SJSA1 (cell line): ENCODE measurements at places on chromosomes 12 and 14.

- no peak for DNase-seq
- H3K4me3 ChIP-seq = no peak overlapping the region
- H3K36me3 ChIP-seq = no peaks in the 10 kb centered on the region
- no peak overlapping the region for H3K27ac ChIP-seq
Measured at GRCh38 chr12:62164036-62164435, 96.2 kb upstream of the USP15 start.

- peaks cover 39% of the 10 kb centered on the region for H3K4me1 ChIP-seq
- H3K36me3 ChIP-seq = 0 out of 2 replicates have a peak, but pooled peaks cover 4% of the 10 kb centered on the region
- no peaks in the 10 kb centered on the region for H3K27me3 ChIP-seq
- peak overlapping the region; percentile 33 for H3K27ac ChIP-seq
- no peak overlapping the region for H3K4me3 ChIP-seq
- DNase-seq = no peak
Measured at GRCh38 chr12:113246478-113247122, 25.3 kb downstream of the TPCN1 start.

DNA sequence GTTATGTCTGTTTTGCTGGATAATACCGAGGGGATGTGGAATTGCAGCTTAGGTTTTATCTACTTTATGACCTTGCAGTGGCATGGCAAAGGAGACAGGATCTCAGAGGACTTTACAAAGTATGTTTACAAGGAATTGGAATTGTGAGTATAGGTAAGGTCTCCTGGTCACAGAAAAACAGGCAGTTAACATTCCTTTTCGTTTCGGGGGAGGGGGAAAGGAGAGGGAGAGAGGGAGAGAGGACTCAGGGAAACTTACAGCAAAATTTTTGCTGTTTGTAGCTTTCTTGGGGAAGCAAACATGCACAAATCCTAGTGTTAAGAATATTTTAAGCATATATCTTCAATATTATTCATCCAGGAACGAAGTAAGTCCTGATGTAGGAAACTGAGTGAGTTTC lies 590.5 kb upstream of the LRFN5 start:
- no peaks in the 10 kb centered on the region for H3K36me3 ChIP-seq
- H3K27me3 ChIP-seq = no peaks in the 10 kb centered on the region
- no peak for DNase-seq
- no peaks in the 10 kb centered on the region for H3K4me1 ChIP-seq

- H3K36me3 ChIP-seq = no peaks in the 10 kb centered on the region
- H3K4me3 ChIP-seq = no peak overlapping the region
- H3K27me3 ChIP-seq = no peaks in the 10 kb centered on the region
- H3K27ac ChIP-seq = no peak overlapping the region
Measured at GRCh38 chr14:54226103-54226502, 170.7 kb upstream of the CDKN3 start.

DNA sequence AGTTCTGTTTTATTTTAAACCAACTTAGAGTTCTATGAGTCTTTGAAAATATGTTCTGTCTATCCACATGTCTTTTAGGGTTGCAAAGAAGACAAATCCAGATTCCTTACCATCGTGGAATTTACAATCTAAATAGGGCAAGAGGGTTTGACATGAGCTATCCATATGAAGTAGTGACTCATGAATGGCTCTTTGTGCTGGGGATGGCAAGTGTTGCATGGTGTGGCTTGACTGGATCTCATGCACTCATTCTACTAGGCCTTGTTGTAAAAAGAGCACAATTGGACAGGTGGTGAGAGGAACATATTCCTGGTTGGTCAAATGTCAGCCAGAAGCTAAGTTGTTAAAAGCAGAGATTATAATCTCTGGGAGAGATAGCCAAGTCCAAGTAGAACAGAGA lies 509.1 kb downstream of the DIO2 start:
- no peaks in the 10 kb centered on the region for H3K4me1 ChIP-seq
- H3K36me3 ChIP-seq = no peaks in the 10 kb centered on the region
- no peaks in the 10 kb centered on the region for H3K27me3 ChIP-seq
- DNase-seq = no peak

DNA sequence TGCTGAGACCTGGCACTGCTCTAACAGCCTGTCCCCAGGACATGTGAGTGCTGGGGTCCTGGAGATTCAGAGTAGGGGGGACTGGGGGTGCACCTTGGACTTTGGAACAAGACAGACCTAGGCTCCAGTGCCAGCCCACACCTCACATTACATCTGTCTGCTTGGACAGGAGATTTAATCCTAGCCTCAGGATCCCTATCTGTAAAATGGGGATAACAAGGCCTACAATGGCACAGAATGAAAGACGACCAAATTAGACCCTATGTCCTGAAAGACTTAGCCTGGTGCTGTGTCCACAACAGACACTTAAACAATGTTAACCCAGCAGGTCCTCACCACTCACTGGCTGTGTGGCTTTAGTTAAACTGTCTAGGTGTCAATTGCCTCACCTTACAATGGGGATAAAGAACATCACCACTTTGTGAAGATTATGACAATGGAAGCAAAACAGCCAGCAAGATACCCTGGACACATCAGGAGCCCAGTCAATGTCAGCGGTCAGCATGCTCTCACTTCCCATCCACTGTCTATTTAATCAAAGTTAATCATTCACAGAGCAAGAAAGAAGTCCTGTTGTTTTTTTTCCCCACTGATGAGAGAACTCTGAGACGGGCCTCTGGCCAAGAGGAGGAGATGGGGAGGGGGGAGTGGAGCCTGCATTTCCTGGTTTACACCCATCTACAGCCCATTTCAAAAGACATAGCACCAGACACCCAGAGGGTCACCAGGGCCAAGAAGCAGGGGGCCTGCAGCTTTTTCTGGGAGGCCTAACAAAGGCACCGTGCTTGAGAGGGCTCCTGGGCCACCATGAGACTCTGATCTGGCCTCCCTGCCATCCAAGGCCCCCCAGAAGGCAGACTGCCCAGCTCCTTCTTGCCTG lies 40.6 kb downstream of the ACTN1 start:
- peak; percentile 22 for DNase-seq
- H3K4me1 ChIP-seq = peaks cover 67% of the 10 kb centered on the region
- peaks cover 76% of the 10 kb centered on the region for H3K36me3 ChIP-seq
- H3K27ac ChIP-seq = no peak overlapping the region
- H3K4me3 ChIP-seq = no peak overlapping the region

GRCh38 chr14:54806616-54807015 lies 96.0 kb downstream of the GCH1 start:
- H3K27me3 ChIP-seq = no peaks in the 10 kb centered on the region
- H3K27ac ChIP-seq = no peak overlapping the region
- no peaks in the 10 kb centered on the region for H3K36me3 ChIP-seq
- no peak for DNase-seq

GRCh38 chr14:23070262-23071129 lies 13.2 kb upstream of the CDH24 start:
- peaks cover 16% of the 10 kb centered on the region for H3K4me1 ChIP-seq
- H3K4me3 ChIP-seq = peak overlapping the region; percentile 53
- no peak for DNase-seq
- H3K27me3 ChIP-seq = no peaks in the 10 kb centered on the region
- peaks cover 82% of the 10 kb centered on the region for H3K36me3 ChIP-seq

GRCh38 chr12:24864796-24865125 lies 84.1 kb downstream of the BCAT1 start:
- no peak overlapping the region for H3K4me3 ChIP-seq
- H3K36me3 ChIP-seq = peaks cover 23% of the 10 kb centered on the region
- no peak for DNase-seq

DNA sequence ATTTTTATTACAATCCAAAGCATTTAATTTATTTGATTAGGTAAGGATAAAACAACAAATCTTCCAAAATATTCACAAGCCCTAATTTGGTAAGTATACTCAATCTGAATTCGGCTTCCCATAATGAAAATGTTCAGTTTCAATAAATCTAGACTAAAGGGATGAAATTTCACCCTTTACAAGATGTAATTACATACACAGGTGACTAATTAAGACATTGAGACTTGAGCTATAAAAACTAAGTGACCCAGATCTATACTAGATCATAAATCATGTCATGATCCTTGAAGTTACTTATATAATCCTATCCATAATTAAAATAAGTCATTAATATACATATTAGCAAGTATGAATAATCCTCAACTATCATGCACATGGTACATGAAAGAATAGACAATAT lies 36.6 kb downstream of the LRP6 start:
- no peak overlapping the region for H3K4me3 ChIP-seq
- no peak for DNase-seq
- peaks cover 12% of the 10 kb centered on the region for H3K4me1 ChIP-seq
- no peak overlapping the region for H3K27ac ChIP-seq
- H3K27me3 ChIP-seq = no peaks in the 10 kb centered on the region

DNA sequence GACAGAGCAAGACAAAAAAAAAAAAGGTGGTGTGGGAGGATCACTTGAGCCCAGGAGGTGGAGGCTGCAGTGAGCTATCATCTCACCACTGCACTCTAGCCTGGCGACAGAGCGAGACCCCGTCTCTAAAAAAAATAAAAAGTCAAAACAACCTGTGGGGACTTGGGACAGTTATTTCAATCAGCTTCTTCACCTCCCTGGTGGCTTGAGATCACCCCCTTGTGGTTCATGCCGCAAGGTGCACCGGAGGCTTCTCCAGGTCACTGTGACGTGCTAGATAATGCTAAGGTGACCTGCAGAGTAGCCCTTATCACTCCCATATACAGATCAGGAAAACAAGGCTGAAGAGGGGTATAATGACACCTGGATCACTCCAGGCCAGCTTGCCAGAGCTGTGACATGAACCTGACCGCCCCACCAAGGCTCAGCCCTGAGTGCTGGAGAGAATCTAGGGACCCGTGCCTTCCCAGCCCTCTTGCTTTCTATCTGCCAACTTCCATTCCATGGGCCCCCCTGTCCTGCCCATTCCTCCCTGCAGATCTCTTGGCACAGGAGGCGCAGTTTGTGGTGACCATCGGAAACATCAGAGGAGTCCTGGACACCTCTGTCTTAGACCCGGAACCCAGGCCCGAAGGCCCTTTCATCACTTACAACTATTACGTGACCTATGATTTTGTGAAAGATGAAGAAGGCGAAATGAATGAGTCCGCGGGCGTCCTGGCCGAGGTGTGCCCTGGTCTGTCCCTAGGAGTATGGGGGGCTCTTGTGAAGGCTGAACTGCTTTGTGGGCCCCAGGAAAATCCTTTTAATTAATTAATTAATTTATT lies 8.1 kb downstream of the LRRC43 start:
- H3K4me3 ChIP-seq = no peak overlapping the region
- no peak overlapping the region for H3K27ac ChIP-seq
- no peaks in the 10 kb centered on the region for H3K4me1 ChIP-seq
- no peaks in the 10 kb centered on the region for H3K27me3 ChIP-seq

GRCh38 chr12:55780685-55781084 lies 36.8 kb downstream of the SARNP start:
- H3K27ac ChIP-seq = no peak overlapping the region
- H3K4me1 ChIP-seq = peaks cover 5% of the 10 kb centered on the region; the same call in 1 of the 2 replicates

DNA sequence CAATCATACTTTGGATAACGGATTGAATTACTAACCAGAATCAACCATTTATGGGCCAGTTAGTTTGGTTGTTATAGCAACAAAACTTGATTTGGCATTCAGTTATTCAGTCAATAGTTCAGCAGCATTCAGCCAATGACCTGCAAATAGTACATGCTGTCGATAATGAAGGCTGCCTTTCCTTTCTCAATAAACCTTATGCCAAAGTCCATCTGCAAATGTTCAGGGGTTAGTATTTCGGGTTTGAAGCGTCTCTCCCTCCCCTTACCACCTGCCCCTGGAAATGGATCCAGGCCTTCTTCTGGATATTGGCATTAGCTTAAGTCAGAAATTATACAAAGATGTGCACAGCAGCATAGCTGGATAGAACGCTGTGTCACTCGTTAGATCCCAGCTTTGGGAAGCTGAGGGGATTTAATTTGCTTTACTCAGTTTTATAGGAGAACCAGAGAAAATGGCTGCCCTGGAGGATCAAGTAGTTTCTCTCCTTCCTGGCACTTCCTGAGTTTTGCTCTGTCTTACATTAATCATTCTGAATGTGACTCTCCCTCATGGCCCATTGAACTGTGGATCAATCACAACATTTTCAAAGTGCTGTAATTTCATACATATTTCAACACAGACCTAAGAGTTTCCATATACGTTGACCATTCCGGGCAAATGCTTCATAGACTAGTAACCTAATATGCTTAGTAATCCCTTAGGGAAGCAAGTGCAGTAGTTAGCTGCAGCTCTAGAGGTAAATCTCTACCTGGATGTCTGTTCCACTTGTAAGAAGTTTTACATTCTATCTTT lies 46.7 kb upstream of the PTPRR start:
- DNase-seq = no peak
- H3K4me3 ChIP-seq = no peak overlapping the region
- no peaks in the 10 kb centered on the region for H3K36me3 ChIP-seq

- no peak for DNase-seq
- H3K4me3 ChIP-seq = no peak overlapping the region
- H3K4me1 ChIP-seq = no peaks in the 10 kb centered on the region
- peaks cover 60% of the 10 kb centered on the region for H3K36me3 ChIP-seq
- H3K27ac ChIP-seq = no peak overlapping the region
Measured at GRCh38 chr14:99937475-99938244, 127.6 kb upstream of the EVL start.

- H3K27me3 ChIP-seq = no peaks in the 10 kb centered on the region
- peak overlapping the region; percentile 94 for H3K27ac ChIP-seq
- no peak for DNase-seq
Measured at GRCh38 chr12:131113568-131114270, 160.0 kb downstream of the ADGRD1 start.

GRCh38 chr12:42498549-42499247 lies 90.8 kb downstream of the PRICKLE1 start:
- H3K27me3 ChIP-seq = no peaks in the 10 kb centered on the region
- H3K4me3 ChIP-seq = no peak overlapping the region
- no peak for DNase-seq
- H3K27ac ChIP-seq = no peak overlapping the region
